Chondrocyte (in vitro differentiated cells): ENCODE measurements at places on chromosomes 1 and 21. TPM values are rescaled to one million over a fixed set of nuclear protein-coding genes. Genes with fewer than 3 reads are reported as not detected.

DNA sequence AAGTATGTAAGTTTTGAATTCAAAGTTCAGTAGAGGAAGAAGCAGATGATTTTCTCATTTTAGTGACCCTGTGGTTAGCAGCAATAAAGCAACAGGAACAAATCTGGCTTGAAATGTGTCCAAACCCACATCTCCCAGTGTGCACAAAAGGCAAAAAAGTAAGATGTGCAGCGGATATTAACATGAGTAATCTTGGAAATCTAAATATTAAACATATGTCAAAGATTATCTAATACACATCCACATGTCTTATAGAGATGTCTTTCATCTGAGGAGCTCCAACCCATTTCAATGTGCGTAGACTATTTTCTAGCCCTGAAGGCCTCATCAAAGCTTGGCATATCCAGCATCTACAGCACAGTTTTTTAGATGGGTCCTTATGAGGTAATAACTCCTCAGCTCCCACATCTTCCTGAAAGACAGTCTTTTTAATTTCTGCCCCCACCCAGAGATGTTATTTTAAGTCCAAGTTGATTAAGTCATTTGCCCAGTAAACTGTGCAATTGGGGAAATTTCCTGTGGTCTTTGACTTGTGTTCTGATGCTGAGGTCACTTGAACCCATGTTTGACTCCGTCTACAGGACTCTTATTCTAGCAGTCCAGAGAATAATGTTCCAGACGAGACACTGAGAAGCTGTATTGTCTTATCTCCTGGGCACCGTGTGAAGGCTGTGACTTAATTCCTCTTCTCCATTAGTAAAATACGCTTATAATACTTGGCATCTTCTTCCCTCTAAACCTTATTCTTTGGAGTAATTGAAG is 73.7 kb downstream of the LMO4 start:
- DNase-seq = no peak

DNA sequence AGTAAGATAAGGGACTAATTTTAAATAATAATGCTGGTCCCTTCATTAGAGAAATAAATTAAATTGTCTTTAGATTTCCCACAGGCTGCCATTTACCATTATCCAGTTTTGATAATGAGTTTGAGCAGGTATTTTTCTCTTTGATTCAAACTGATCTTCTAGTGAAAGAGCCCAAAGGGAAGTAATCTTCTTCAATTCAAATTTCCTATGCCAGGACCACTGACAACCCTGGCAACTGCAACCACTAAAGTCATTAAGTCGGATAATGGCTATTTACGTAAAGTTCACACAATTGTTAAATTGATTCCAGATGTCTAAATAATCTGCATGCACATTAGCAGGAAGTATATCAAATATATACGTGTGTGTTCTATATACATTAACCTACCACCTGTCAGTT is 399.3 kb downstream of the PTPRC start:
- no peak for DNase-seq

RIPPLY3 gene
- total RNA-seq = 0.21 to 0.37 TPM in 2 of 3 replicates, not detected in the other

DNA sequence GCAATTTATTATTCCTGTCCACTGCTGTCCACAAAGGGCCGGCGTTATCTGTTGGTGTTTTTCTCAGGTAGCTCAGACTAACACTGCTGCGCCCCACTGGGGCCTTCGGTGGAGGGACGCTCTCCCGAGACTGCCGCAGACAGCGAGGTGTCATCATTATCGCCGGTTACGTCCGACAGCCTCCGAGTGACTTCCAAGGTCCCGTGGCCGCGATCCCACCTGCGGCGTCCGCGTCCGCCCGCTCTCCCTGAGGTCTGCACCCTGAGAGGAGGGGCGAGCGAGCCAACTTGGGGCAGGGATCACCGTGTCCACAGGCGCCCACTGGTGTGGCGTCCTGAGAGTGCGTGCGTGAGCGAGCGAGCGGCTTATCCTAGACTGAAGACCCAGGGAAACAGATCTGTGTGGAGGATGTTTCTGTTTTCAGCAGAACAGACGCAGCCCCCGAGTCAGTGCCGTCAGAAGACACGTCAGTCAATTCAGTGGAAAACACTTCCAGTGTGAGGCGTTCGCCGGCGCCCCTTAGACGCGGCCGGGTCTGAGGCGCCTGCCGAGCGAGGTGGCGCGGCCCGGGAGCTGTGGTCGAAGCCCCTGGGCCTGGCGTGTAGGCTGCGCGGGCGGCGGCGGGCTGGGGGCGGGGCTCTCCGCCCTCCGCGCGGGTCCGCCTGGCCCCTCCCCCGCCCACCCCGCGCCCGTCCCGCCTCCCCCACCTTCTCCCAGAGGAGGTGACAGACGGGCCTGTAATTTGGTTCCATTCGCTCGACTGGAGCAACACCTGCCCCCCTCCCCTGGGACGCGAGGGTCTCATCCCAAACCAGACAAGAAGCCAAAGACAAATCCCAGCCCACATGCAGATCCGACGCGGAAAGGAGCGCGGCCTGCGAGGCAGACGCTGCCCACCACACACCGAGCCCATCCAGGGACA is 12.6 kb downstream of the NHLH2 start:
- peak; percentile 79 for DNase-seq

DNA sequence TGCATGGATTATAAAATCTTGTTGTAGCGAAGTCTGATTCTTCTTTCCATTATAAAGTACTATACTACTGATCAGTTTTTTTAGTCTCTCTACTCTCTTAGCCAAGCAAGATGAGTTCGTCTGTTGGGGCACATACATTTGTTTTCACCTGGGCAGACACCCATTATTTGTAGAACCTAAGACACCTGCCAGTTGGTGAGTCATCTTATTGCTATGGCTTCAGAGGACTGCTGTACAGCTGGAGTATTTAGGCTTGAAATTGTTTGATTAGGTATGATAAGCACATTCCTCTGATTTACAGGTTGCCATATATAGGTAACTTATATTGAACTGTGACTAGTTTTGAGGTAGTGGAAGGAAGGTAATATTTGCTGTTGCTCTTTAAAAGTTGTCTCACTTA is 17.2 kb downstream of the RBM15 start:
- DNase-seq = no peak

SHISA4 gene
- total RNA-seq = 29.7 to 39.1 TPM (median 37.7 TPM) in 3 replicates

- no peak for DNase-seq
Observed at GRCh38 chr1:162216604-162217003, 147.1 kb downstream of the NOS1AP start.
